HS-27A (cell line): ENCODE measurements at places on chromosomes 5 and 9.

GRCh38 chr5:68252673-68253623 lies 37.4 kb downstream of the PIK3R1 start:
- no peak for DNase-seq

- no peak for DNase-seq
These were observed 240.1 kb downstream of the DENND1A start for GRCh38 chr9:123689701-123690428.

GRCh38 chr5:21254161-21254560 lies 1266.2 kb upstream of the CDH18 start:
- DNase-seq, result no peak

- DNase-seq, result no peak
These were observed 150.8 kb downstream of the TTC39B start for GRCh38 chr9:15156241-15156640.

DNA sequence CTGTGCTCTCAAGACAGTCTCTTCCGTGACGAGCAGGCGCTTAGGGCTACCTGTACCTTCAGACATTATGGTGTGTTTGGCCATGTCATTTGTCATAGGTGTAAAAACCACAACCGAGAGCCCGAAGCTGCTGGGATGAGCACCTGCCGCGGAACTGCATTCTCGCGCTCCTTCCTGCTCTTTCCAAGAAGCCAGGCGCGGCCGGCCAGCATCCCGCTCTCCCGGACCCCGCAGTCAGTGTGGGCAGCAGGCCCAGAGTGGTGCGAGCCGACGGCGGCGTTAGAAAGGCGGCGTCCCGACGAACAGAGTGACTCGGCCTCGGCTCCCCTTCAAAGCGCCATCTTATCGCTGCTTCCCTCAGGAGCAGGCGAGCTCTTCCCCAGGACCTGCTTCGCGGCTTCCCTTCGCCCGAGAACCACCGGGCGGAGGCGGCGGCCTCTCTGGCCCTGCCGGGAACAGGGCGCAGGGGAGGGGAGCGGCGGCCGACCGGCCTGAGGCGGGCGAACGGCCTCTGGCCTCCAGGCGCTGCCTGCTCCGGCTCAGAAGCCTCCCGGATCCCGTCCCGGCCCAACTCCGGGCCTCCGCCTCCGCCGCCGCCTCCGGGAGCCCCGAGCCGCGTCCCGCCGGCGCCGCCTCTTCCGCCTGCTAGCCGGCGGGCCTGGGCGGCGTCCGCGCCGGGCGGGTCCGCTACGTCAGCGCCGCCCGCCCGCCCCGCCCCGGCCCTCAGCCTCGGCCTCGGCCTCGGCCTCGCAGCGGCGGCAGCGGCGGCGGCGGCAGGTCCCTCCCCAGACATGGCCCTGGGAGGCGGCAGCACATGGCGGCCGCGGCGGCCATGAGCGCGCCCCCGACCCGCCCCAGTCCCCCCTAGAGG lies at the start of gene FAM120A:
FAM120A (plus strand) TSS at position 741 of the 871 bp plus-strand sequence. CDS start 231 bp downstream, outside the sequence.
- peak; percentile 26 for DNase-seq

DNA sequence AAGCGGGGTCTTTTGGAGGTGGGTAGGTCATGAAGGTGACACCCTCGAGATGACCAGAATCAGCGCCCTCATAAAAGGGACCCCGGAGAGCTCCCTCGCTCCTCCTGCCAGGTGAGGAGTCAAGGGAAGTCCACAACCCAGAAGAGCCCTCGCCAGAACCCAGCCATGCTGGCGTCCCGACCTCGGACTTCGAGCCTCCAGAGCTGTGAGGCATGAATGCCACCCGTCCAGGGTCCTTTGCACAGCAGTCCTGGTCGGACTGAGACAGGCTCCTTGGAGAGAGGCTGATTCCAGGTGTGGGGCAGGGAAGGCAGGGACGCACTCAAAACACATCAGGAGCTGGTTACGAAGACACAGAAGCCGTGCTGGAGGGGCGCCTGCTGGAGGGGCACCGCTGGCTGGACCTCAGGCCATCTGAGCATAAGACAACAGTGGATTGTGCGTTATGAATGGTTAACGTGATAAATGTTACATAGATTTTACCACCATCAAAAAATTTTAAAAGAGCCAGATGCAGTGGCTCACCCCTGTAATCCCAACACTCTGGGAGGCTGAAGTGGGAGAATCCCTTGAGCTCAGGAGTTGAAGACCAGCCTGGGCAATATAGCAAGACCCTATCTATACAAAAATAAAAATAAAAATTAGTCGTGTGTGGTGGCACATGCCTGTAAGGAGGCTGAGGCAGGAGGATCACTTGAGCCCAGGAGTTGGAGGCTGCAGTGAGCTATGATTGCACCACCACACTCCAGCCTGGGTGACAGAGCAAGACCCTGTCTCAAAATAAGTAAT lies 5.7 kb upstream of the CLIC3 start:
- DNase-seq, result no peak

DNA sequence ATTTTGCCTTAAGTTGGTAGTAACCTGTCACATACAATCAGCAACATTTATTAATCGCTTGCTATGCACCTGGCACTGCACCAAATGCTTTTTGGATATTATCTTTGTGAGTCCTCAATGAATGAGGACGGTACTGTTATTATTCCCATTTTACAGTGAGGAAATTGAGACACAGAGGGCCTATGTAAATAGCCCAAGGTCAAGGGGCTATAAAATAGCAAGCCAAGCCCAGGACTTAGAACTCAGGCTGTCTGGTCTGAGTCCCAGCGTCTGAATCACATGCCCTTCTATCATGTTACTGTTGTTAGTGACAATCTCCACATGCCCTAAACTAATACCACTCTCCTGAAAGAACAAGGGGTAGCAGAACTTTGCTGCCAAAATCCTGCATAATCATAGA lies 60.0 kb downstream of the ERAP1 start:
- no peak for DNase-seq

GRCh38 chr5:177547736-177548135 lies 6.6 kb downstream of the FAM193B start:
- no peak for DNase-seq

DNA sequence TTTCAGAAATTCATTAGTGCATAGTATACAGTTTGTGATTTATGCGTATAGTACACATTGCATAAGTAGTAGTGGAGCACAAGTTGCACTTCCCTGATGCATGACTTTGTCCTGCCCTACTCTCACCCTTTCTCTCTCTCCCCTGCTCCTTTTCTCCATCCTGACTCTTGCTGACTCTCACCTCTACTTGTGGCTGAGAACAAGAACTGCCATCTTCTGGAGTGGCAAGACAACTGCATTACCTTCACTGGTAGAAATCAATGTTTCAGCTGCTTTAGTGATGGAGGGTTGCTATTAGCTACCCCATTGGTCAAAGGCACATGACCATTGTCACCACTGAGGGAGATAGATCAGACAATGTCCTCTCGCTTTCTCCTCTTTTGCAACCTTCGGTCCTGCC lies 26.9 kb downstream of the SPEF2 start:
- no peak for DNase-seq

- no peak for DNase-seq
These were observed 102.5 kb downstream of the CAMSAP1 start for GRCh38 chr9:135804581-135805421.

DNA sequence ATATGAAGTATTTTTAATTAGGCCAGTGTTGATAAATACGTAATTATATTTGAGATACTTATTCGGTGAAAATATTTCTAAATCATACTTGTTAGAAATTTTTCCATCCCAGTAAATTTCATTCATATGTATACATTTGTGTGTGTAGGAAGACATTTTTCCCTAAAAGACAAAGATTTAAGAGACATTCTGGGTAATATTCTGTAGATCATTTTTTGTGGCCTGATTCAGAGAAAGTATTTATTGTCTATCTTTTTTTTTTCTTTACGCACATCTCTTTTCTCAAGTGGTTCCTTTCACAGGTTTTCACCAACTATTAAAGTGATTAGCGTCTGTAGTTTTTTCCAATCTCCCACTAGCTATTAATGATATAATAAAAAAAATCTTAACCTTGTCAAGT lies 224.1 kb downstream of the MEF2C start:
- DNase-seq, result no peak

DNA sequence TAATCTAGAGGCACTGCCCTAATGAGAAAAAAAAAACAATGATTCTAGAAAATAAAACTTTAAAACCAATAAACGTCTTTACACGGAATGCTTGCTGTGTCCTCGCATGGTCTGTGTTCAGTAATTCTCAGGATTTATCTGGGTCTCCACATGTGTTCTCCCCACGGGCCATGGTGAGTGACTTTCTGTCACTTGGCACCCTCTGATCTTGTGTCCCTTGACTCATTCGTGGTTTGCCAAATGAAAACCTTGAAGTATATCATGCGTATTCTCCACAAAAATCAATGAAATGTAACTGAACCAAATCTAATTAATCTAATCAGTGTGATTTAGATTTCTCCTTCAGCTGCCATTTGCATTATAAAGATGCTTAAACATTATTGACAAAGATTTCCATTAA lies 48.0 kb downstream of the UBE2QL1 start:
- no peak for DNase-seq

DNA sequence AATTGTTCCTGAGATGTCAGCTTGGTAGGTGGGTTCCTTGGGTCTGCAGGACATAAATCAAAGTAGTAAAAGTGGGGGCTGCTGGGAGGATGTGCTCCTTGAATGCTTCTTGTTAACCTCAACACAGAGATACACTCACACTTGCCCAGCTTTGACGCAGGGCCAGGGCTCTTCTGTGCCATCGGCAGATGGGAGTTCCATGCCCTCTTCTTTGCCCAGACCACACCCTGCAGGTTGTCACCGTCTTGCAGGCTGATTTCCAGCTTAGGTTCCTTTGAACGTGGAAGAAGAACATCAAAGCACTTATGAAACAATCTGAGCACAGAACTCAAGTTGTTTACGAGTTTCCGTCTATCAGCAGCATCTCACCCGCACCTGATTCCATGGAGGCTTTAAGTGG lies 11.0 kb downstream of the DBH start:
- no peak for DNase-seq

GRCh38 chr9:31166516-31166915 lies 1217.9 kb upstream of the ACO1 start:
- no peak for DNase-seq

DNA sequence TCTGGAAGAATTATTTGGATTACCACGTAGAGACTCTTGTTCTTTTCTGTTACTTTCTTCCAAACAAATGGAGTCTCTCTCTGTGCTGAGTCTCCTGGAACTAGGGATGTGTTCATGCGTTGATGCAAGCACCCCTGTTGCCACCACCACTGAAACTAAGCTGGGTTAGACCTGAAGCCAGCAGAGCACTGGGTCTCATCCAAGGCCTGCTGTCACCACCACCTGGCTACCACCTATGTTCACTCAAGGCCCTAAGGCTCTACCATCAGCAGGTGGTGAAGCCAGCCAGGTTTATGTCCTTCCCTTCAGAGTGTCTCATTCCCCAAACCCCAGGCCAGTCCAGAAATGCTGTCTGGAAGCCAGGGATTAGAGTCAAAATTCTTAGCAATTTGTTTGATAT lies 13.3 kb downstream of the RIC1 start:
- DNase-seq, result no peak
